ENCODE measurements at places on chromosomes 2 and 18.
A peak's percentile ranks its signal among the peaks of the same experiment; 100 is the strongest.

DNA sequence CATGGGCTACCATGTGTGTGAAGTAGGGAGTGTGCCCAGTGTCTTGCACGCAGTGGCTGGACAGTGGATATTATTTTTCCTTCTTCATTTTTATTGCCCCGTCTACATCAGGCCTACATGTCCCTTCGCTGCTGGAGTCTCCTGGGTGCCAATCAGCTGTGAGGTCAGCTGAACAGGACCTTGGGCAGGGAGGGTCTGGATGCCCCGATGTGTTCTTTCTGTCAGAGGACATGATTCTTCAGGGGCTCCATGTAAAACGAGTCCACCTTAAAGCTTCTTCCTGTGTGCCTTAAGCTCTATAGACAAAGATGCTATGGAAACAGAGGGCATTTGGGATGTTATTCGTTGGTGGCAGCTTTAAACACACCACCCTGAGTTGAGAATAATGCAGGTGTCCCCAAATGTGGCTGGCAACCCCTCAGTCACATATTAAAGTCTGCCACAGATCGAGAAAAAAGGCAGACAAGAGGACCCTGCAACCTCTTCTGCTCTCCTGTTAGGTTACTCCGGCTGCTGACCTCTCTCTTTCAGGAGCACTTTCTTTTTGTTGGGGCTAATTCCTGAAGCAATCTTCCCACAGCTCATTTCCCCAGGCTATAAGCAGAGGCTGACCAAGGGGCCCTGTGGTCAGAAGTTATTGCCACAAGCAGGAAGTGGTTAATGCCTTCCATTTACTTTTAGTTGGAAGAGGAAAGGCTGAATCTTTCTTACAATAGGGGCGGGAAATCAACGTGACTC, 20.0 kb downstream of the GREB1 start:
- DNase-seq: no peak

GRCh38 chr2:16633621-16634430, 31.8 kb downstream of the CYRIA start:
- no peak for DNase-seq

DNA sequence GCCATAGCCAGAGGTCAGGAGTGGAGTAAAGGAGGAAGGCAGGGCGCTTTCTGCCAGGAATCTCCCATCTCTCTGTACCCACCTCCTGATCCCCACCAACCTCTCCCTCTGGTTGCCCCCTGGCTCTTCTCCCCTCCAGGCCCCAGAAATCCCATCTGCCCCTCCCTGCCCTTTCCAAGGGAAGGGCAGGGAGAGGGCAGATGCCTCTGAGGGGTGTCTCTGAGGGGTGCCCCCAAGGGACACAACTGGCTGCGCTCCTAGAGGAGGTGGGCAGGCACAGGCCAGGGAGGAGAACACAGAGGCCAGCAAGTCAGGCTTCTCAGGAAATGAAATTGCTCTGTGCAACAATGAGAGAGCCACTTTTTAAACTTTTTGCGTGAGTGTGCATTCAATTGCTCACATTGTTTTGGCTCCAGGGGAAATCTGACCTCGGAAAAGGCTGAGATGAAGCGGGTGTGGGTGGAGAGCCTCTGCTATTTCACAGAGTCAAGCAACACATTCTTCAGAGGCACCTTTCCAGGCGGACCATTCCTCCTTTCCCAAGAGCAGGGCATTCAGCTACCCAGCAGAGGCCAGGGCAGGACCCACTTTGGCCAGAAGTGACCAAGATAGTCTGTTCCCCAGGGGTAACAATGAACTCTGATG, 125.5 kb downstream of the SMAD7 start:
- no peak for DNase-seq

GRCh38 chr2:67917332-67918054, 145.3 kb downstream of the C1D start:
- DNase-seq: no peak

DNA sequence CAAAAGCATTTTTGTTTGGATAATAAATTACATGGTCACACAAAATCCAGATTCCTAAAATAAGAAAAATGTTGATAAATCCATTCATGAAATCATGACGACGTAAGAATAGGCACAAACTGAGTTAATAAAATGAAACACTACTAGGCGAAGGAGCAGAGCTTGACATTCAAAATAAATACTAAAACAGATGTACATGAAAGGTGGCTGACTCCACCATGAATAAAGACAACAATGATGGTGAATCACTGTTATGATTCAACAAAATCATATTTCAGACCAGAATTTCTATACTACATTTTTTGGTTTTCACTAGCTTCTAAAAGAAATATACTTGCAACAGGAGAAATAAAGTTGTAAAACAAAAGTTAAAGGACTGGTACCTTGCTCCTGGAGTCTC, 122.0 kb upstream of the RNU4ATAC start:
- no peak for DNase-seq

- no peak for DNase-seq
These were observed 25.7 kb downstream of the ANO7 start for GRCh38 chr2:241214209-241214608.

DNA sequence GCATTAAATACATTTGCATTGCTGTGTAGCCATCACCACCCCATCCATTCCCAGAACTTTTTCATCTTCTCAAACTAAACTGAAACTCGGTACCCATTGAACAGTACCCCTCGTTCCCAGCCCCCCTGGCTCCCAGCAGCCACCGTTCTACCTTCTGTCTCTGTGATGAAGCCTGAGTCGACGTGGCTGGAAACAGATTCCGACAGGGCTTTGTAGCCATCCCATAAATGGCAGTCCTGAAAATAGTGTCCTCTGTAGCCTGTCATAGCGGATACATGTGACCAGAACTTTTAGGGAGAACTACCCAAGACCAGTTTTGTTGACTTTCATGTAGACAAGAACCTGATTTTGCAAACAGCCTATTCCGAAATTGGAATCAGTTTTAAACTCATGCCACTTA, 59.1 kb downstream of the TSHZ1 start:
- DNase-seq: no peak

- DNase-seq: no peak
These were observed 219.5 kb upstream of the GYPC start for GRCh38 chr2:126436411-126436810.

DNA sequence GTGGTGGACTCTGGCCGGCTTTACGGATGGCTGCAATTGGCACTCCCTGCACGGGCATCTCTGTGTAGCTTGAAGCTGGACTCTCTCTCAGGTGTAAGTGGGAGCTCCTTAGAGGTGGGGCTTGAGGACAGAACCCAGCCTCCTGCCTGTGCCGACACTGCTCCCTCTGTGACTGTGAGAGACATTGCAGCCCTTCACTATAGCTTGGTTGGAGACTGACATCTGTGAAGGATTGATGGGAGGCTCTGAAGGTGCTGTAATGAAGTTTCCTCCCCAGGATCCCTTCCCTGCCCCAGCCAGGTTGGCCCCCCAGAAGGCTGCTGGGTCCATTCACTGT, 166.7 kb downstream of the SH3RF3 start:
- no peak for DNase-seq

GRCh38 chr2:182522405-182522896, 95.6 kb upstream of the PDE1A start:
- DNase-seq: no peak

DNA sequence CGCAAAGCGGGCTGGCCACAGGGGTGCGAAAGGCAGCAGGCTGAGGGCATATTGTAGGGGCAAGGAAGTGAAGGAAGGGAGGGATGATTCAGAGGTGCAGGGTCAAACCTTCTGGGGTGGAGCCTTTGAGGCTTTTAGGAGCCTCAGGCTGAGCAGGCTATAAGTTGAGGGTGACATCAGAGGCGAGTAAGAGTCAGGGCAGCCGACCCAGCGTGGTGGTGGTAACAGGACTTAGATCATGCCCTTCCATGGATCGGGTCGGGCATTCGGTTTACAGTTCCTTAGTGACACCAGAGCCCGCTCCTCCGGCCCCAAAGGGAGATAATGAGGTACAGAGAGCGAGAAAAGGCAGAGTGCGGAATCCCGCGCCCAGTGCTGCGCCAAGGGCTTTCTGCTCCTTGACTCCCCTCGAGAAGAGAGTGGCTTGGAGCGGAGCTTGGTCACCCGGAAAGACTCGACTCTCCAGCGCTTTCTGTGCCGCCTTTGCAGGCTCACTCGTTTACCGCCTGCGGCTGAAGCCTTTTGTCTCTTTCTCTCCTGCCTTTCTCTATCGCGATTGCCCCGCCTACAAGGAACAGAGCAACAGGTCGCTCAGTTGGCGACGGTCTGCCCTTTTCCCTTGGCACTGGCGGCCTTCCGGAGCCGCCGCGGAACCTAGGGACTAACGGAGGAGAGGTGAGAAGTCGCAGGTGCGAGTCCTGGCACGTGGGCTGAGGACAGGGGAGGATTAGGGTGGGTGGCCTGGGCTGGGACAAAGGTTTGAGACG, 720 bp downstream of the LBX2 start:
- peak; percentile 49 for DNase-seq
